Natural killer cell (primary cell): ENCODE measurements at places on chromosomes 5 and 9. TPM values are rescaled to one million over a fixed set of nuclear protein-coding genes. Genes with fewer than 3 reads are reported as not detected.

Gene SLCO6A1
- not detected for total RNA-seq

Gene ADAMTS6
- 0.47 TPM for total RNA-seq

Gene DOCK8
- total RNA-seq = 211 TPM

GRCh38 chr5:96434201-96434645, 1.2 kb upstream of the PCSK1 start:
- DNase-seq = no peak
